ENCODE measurements at places on chromosomes 6 and 20.

GRCh38 chr6:42347456-42347855, 104.3 kb downstream of the TRERF1 start:
- DNase-seq, result no peak

GRCh38 chr6:148508401-148509041, 165.9 kb downstream of the SASH1 start:
- DNase-seq, result no peak

GRCh38 chr6:49980898-49981297, 11.5 kb upstream of the DEFB113 start:
- DNase-seq, result no peak

- no peak for DNase-seq
Observed at GRCh38 chr20:63253438-63254231, 628 bp downstream of the NKAIN4 start.

GRCh38 chr6:127971386-127971785, 70.5 kb upstream of the THEMIS start:
- DNase-seq, result no peak

- no peak for DNase-seq
Observed at GRCh38 chr20:43658069-43658722, 8.7 kb upstream of the MYBL2 start.

GRCh38 chr6:136404007-136404406, 114.4 kb upstream of the BCLAF1 start:
- no peak for DNase-seq

- no peak for DNase-seq
Observed at GRCh38 chr20:20229595-20229994, 138.3 kb upstream of the INSM1 start.

DNA sequence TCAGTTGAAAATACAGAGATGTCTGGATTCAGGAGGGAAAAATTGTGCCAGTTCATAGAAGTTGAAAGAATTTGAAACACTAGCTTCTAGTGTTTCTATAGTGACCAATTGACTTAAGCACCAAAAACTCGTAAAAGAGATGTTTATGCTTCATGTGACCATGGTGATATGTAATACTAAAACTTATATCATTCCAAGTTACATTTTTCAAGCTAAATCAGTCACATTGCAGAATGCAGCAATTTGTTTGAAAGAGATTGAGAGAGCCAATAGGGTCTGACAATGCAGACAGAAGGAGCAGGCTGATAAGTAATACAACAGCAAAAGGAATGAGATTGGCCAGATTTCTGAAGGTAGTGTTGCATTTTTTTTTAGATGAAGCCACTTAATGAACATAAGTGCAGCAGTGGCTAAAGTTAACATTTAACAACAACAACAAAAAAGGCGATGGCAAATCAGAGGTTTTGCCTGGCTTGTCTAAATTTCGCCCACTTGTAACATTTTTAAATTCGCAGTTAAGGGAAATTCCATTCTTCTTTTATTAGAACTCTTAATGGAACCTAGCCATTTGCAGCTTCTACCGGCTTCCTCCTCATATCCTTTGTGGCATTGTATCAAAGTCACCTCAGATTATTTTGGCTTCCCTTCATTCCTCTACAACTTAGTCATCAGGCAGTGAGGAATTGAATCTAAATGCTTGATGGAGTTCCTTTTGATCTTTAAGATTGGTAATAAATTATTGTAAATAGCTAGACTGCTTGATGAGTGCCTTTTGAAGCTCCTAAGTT, 484.0 kb upstream of the SOX4 start:
- no peak for DNase-seq

GRCh38 chr6:13304580-13305260, 23.6 kb downstream of the TBC1D7 start:
- DNase-seq, result no peak

DNA sequence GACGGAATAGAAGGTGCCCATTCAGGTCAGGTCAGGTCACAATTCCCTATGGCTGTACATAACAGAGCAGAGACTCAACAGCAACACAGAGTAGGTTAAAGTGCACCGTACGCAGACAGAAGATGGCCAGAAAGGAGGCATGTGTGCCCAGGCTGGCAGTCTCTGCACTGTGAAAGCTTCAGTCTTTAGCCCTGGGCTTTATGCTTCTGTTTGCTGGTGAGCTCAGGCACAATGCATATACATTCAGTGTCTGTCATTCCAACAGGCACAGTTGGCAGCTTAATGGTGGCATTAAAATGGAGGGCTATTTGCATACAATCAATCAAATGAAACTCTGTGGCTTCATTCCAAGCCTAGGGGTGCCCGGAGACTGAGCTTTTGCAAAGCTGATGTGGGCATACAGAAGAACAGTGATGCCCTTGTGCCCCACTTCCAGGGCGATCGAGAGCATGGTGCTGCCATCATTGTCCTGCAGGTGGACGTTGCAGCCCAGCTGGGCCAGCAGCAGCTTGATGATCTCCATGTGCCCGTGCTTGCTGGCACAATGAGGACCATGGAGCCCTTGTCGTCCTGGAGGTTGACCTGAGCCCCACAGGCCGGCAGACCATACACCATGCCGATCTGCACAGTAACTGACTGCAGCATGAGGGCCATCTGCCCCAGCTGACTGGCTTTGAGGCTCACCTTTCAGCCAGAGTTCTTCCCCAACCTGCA, 22.4 kb downstream of the TRMT6 start:
- no peak for DNase-seq

- peak; percentile 32 for DNase-seq
Observed at GRCh38 chr6:38871741-38872568, 156.8 kb downstream of the DNAH8 start.

DNA sequence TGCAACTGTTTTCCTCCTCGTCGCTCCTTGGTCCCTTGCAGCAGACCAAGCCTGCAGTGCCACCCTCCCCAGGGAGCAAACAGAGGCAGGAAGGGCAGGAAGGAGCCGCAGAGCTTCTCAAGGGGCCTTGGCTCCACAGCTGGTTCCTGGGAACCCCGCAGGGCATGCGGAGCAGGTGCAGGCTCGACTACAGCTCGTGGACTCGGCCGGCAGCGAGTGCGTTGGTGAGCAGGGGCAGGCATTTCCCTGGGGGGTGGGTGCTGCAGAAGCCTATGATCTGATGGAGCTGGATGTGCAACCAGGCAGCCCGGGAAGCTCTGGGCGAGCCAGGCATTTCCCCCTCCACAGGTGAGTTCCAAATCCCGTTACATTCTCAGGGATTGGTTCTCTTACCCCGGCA, 37.1 kb downstream of the FRMD1 start:
- no peak for DNase-seq

- no peak for DNase-seq
Observed at GRCh38 chr20:42150230-42150629, 532.1 kb upstream of the CHD6 start.

GRCh38 chr20:36446557-36446956, 94.8 kb upstream of the MYL9 start:
- no peak for DNase-seq

- no peak for DNase-seq
Observed at GRCh38 chr20:58389324-58389967, 417 bp downstream of the VAPB start.

- no peak for DNase-seq
Observed at GRCh38 chr6:134420614-134421181, 102.8 kb upstream of the SGK1 start.

DNA sequence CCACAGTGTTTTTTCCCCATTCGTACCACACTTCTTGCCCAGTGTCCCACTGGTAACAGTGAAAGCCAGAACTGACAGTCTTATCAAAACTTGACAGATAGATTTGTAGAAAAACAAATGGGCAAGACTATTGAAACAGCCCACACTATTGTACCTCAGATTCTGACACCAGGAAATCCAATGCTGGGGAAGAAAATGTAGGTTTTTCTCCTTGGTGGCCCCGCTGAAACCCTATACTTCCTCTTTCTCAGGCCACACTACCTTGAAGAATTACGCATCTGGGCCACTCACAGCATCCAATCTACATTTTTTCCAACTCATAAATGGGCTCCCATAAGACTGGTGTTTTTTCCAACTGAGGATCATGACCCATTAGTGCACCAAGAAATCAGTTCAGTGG, 90.9 kb upstream of the HDDC2 start:
- no peak for DNase-seq

DNA sequence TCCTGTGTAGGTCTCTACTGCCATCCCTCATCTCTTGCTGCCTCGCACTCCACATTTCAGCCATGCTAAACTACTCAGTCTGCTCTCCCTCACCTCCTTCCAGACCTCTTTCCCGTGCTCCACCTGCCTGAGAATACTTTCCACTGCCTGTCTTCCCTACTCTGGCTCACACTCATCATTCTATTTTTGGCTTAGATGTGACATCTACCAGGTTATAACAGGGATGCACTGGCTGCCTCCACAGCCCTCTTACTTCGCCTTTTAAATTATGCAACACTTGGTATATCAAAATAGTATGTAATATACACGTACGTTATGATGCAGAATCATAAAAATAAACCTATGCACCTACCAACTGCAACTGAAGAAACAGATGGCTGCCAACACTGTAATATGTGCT, 222.8 kb upstream of the DTNBP1 start:
- no peak for DNase-seq

DNA sequence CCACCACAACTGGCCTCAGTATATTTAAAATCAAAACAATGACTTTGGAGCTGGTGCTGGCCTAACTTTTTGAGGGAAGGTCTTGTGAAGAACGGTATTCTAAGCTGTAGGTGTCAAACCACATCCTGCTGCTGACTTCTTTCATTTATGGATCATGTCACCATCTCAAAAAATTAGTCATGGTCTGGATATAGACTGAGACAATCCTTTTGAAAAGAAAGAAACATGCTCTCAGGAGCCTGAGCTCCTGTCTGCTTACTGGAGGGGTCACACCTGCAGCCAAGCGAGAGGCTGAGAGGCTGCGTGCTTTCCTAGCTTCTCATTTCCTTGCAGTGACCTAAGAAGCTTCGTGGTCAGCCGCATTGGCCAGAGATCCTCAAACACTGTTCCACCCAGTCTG, 55.2 kb downstream of the TIAM2 start:
- DNase-seq, result no peak

DNA sequence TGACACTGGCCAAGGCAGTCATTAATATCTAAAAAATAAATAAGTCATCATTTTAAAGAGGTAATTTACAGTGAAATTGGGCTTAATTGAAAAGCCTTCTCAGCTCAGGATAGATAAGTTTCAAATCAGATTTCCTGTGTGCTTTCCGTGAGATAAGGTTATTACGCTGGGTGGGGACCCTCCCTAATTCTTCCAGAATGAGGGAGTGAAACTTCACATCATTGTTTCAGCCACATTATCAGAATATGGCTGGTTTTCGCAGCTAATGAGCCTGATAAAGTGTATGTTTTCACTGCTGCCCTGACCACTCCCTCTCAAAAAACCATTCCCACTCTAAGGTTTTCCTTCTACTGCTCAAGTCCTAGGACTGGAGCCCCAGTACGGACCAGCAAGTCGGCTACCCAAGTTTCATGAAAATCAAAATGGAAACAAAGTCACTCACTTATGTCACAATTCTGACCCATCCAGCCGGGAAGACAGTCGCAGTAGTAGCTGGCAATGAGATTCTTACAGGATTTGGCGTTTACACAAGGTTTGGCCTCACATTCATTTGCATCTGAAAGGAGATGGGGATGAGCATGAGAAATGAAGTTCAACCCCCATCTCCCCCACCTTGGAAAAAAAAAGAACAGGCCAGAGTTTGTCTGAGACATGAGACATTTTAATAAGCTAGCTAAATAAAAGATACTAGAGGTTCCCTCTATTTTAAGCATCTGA, 24.6 kb downstream of the JAG1 start:
- no peak for DNase-seq

- no peak for DNase-seq
Observed at GRCh38 chr6:154986787-154987235, 8.3 kb upstream of the TIAM2 start.

DNA sequence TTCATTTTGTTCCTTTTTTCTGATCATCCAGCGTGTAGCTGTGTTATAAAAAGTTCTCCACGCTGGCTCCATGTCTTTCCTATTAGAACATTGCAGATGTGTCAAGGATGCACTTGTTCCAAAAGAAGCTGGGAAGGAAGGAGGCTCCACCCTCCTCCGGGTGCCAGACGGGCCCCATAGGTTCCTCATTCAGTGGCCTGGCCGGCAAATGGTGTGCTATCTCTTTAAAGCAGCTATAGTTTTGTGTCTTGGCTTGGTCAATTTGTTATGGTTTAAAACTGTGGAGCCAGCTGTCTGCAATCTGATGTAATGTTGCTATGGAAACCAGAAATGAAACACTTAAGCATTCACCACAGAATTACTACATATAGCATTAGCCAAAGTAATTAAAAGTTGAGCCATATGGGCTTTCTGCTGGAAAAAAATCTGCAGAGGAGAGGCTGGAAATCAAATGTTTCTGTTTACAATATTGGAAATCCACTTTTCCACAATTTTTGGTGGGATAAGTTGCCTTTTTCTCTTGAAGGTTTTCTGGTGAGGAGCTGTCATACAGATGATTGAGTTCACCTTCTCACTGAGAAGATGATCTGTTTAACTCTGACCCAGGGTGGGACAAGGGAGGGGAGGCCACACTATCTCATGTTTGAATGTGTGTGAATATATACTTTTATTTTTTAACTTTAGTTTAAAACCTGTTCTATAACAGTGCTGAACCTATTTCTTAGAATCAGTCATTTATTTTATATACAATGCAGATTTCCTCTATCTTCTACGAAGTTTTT, 167.4 kb downstream of the SASH1 start:
- no peak for DNase-seq

- no peak for DNase-seq
Observed at GRCh38 chr6:107660839-107661238, 163.3 kb downstream of the SCML4 start.

- no peak for DNase-seq
Observed at GRCh38 chr6:139080255-139080920, 51.8 kb downstream of the ABRACL start.

GRCh38 chr6:41100871-41101287, 28.1 kb downstream of the NFYA start:
- no peak for DNase-seq

DNA sequence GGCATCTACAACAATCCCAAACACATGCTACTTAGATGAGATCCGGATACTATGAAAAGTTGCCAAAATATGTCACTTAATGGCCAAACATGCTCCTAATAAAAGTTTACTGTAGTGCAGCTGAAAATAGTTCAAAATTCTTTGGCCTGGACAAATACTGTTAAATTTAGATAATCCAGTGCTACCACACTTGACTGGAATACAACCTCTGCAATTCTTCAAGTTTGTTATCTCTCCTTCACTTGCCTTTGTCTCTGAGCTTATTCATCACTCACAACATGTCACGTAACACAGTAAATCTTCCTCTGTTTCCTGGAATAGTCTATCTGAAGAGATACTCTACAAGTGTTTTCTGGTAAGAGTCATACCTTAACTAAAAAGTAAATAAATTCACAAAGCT, 10.5 kb upstream of the PLN start:
- no peak for DNase-seq

GRCh38 chr6:33198853-33199436, 1.5 kb downstream of the RXRB start:
- no peak for DNase-seq

- peak; percentile 45 for DNase-seq
Observed at GRCh38 chr6:146700078-146700686, 101.4 kb downstream of the ADGB start.

- DNase-seq, result peak; percentile 96
Observed at GRCh38 chr20:20363799-20364592, 3.9 kb upstream of the INSM1 start.

GRCh38 chr6:159106627-159107241, 61.9 kb upstream of the TAGAP start:
- peak; percentile 73 for DNase-seq

GRCh38 chr6:165653196-165653595, 9.8 kb downstream of the PDE10A start:
- DNase-seq, result no peak

GRCh38 chr6:64831680-64832079, 875.3 kb downstream of the EYS start:
- DNase-seq, result no peak

- DNase-seq, result no peak
Observed at GRCh38 chr20:6644813-6645628, 122.5 kb upstream of the BMP2 start.
